ENCODE measurements at places on chromosomes 6 and 20. TPM values are rescaled to one million over a fixed set of nuclear protein-coding genes. Genes with fewer than 3 reads are reported as not detected.
A peak's percentile ranks its signal among the peaks of the same experiment; 100 is the strongest.

DNA sequence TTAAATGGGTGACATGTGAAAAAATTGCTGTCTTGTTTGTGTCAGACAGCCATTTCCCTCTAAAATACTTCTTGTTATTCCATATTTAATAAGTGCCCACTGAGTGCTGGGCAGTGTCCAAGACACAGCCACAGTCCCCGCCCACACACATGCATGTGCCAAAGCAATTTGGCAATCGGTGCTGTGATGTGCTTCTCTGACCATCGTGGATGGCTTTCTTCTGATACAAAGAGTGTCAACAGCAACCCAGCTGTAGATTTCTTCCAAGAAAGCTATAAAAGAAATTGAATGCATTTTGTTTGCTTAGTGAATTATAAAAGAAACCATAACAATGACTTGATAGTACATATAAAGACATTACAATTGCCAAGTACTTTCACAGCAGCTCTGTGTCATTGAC, 140.5 kb upstream of the ATXN1 start:
- peaks cover 17% of the 10 kb centered on the region for H3K4me1 ChIP-seq
- H3K27ac ChIP-seq = no peak overlapping the region
- no peak overlapping the region for H3K4me3 ChIP-seq
- peak; percentile 60 for DNase-seq
- no peaks in the 10 kb centered on the region for H3K36me3 ChIP-seq
- no peaks in the 10 kb centered on the region for H3K27me3 ChIP-seq

- no peak for DNase-seq
- no peaks in the 10 kb centered on the region for H3K27me3 ChIP-seq
- no peaks in the 10 kb centered on the region for H3K36me3 ChIP-seq
- no peak overlapping the region for H3K27ac ChIP-seq
- H3K4me3 ChIP-seq = no peak overlapping the region
- H3K4me1 ChIP-seq = no peaks in the 10 kb centered on the region
Observed at GRCh38 chr6:79878142-79878748, 69.1 kb downstream of the ELOVL4 start.

DNA sequence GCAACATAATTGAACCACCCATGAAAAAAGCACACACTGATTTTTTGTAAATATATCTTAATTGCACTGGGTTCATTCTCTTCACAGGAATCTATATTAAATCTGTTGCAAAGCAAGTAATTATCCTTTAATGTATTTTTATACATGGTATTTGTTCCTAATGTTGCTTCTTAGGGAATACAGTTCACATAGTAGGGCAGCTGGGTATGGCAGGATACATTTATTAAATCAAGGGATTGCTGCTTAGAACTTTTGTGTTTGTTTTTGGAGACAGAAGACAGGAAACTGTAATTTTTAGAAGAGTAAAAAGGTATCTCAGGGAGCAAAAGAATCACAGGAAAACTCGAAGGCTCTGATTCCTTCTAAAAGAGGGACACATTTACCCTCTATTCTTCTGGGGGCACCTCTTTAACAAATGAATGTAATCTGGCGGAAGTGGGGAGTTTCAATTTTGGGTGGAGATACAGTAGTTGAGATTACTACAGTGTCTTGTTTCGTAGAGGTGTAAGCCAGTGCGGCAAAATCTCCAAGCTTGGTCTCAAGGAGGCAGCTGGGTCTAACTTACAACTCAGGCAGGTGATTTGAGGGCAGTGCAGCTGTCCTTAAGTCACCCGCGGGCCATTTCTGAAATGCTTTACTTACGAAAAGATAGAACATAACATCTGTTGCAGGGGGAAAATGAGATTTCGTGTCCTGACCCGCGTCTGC, 812 bp upstream of the SMIM13 start:
- H3K36me3 ChIP-seq = no peaks in the 10 kb centered on the region
- peak; percentile 38 for DNase-seq
- peak overlapping the region; percentile 97 for H3K27ac ChIP-seq
- H3K4me3 ChIP-seq = peak overlapping the region; percentile 88

DNA sequence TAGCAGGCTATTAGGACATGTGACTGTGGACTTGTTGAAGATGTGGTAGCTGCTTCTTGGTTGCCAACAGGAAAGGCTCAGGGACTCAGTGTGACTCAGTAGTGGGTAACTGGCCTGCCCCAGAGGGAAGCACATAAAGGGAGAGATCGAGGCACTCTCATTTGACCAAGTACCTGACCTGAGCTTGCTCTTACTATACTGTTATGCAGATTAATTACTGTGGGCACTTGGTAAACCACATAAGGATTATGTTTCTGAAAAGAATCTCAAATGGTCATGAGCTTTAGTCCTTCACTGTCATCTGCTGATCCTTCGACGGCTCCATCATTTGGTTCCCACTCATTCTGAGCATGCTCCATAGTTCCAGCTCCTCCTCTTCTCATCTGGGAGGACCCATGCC, 48.2 kb upstream of the RPL7L1 start:
- H3K27me3 ChIP-seq = no peaks in the 10 kb centered on the region
- H3K4me3 ChIP-seq = no peak overlapping the region
- H3K4me1 ChIP-seq = no peaks in the 10 kb centered on the region
- H3K27ac ChIP-seq = no peak overlapping the region
- H3K36me3 ChIP-seq = peaks cover 10% of the 10 kb centered on the region

DNA sequence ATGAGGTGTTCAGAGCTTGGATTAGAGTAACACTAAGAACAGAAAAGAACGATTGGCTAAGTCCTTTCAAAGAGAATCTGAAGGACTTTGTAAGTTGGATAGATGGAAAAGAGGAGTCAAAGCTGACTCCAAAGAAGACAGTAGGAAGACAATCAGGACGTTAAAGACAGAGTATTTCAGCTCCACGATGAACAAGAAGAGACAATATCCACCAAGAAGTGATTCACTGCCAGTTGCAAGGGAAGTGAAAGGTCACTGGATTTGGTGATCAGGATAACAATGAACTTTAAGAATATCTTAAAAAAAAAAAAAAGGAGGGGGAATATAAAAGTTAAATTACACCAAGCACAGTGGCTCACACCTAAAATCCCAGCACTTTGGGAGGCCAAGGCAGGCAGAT, 17.9 kb downstream of the REPS1 start:
- no peaks in the 10 kb centered on the region for H3K36me3 ChIP-seq
- peaks cover 43% of the 10 kb centered on the region for H3K4me1 ChIP-seq
- H3K4me3 ChIP-seq = no peak overlapping the region
- peak overlapping the region; percentile 89 for H3K27ac ChIP-seq

DNA sequence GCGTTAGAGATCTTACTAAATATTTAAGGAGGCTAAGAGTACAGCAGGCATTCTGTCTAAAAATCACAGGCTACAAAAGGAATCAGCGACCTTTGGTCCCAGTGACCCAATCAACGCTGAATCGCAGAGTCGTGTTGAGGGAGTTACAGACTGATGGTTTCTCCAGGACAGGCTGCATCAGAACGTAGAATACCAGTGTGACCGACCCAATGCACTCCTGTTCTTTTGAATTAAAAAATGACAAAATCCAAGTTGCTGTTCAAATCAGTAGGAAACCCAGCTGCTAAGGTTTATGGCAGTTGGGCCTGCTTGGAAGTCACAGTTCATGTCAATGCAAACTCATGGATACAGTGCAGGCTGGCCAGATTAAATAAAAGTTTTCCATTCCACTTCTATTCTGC, 155.8 kb upstream of the AFDN start:
- no peaks in the 10 kb centered on the region for H3K36me3 ChIP-seq
- no peak overlapping the region for H3K4me3 ChIP-seq
- H3K27me3 ChIP-seq = peaks cover 3% of the 10 kb centered on the region
- no peak for DNase-seq
- H3K27ac ChIP-seq = no peak overlapping the region
- no peaks in the 10 kb centered on the region for H3K4me1 ChIP-seq

DNA sequence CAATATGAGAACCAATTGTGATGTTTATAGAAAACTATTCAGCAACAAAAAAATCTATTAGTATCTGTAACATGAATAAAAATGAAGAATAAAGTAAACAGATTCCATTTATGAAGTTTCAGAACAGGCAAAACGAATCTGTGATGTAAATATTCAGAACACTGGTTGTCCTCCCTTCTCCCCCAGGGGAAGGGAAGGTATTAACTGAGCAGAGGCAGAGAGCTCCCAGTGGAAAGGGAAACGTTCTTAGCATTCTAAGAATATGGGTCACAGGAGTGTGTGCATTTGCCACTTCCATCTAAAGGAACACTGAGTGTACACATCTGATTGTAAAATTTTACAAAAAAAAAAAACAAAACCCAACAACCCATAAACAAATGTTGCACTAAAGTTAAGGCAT, 23.1 kb downstream of the SPAG4 start:
- H3K4me3 ChIP-seq = no peak overlapping the region
- DNase-seq = no peak
- H3K4me1 ChIP-seq = peaks cover 11% of the 10 kb centered on the region
- H3K27ac ChIP-seq = no peak overlapping the region

GRCh38 chr20:57573894-57574293, 13.0 kb downstream of the PCK1 start:
- H3K4me1 ChIP-seq = no peaks in the 10 kb centered on the region
- peaks cover 39% of the 10 kb centered on the region for H3K27me3 ChIP-seq
- H3K4me3 ChIP-seq = no peak overlapping the region
- no peak for DNase-seq
- H3K27ac ChIP-seq = no peak overlapping the region
- no peaks in the 10 kb centered on the region for H3K36me3 ChIP-seq

HRH3 gene
- total RNA-seq = 0.07 TPM

ECT2L gene
- not detected for total RNA-seq
